ENCODE measurements at places on chromosomes 5 and 9. TPM values are rescaled to one million over a fixed set of nuclear protein-coding genes. Genes with fewer than 3 reads are reported as not detected.

- DNase-seq: peak; percentile 32
Observed at GRCh38 chr9:93123561-93124283, 10.3 kb downstream of the NINJ1 start.

- DNase-seq: no peak
Observed at GRCh38 chr5:127683008-127683407, 20.2 kb upstream of the CCDC192 start.

DNA sequence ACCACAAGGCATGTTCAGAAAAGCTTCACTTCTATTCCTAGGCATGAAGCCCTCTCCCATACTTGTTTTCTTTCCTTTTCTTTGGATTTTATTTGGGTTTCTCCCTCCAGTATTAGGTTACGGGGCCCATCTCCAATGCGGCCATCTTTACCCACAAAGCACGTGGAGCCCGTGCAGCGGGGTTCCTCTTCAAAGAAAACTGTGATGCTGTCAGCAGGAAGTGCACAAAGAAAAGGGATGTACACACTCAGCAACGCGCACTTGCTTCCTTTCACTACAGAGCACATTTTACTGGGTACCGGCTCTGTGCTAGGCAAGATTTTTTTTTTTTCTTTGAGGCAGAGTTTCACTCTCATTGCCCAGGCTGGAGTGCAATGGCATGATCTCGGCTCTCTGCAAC is 106.6 kb downstream of the COL23A1 start:
- DNase-seq: peak; percentile 70

DNA sequence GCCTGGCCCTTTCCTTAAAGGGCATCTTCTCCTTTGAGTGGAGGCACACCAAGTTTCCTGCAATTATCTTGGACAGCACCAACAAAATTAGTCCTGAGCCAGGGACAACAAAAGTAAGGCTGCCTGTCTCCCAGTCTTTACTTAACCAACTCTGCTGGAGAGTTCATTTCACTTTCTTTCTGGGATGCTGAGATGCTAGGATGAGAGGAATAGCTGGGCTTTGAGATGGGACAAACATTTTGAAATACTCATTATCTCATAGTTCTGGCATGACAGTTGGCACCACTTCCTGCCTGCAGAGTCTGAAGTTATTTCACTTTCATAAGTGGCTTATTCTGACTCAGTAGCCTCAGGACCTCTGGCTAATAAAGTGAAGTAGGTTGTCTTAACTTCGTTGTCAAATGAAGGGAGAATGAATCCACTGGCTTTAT is 157.0 kb downstream of the C9orf152 start:
- DNase-seq: no peak

- no peak for DNase-seq
Observed at GRCh38 chr9:89109666-89110065, 69.0 kb downstream of the SHC3 start.

GRCh38 chr5:68368311-68369022 is 152.9 kb downstream of the PIK3R1 start:
- DNase-seq: no peak

DNA sequence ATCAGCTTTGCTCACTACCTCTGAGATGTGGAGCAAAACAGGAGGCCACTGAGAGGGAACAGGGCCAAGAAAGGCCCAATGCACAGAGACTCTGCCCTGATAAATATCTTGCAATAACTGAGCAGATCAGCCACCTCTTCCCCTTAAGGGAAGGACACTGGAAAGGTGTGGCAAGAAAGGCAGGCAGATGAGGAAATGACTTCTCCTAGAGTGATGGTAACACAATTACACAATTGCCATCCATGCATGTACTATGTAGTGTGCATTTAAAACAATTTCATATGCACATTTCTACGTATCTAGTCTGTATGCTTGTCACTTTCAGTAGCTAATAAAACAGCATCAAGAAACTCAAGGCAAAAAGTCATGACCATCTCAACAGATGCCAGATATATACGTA is 322.5 kb downstream of the DRD1 start:
- DNase-seq: no peak

- no peak for DNase-seq
Observed at GRCh38 chr9:70165006-70165602, 93.7 kb upstream of the SMC5 start.

DNA sequence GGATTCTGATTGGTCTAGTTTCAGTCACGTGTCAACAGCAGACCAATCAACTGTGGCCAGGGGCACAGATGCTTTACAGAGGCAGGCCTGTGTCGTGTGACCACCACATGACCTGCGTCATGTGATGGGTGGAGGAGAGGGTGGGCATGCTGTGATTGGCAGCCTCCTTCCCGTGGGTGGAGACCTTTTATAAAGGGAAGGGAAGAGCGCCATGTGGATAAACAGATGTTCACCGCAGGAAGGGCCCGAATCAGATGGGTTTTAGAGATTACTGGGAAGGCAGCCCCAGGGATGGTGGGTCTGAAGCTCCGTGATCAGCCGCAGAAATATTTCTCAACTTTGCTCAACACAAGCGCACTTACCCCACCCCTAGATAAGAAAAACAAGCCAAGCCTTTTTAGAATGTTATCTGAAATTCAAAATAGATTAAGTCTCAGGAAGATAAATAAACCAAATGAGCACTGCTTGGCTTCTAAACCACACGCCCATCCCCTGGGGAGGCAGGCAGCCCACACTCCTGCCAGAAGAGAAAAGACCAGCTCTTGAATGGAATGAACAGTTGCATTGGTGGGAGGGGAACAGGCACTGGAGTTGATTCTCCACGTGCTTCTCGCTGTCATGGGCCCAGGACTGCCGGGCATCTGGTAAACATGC is 43.6 kb downstream of the ROPN1L start:
- DNase-seq: peak; percentile 80

The ADRB2 gene
- total RNA-seq: 5.6 TPM

- no peak for DNase-seq
Observed at GRCh38 chr9:32672469-32672868, 37.0 kb upstream of the TAF1L start.

The RIC1 gene
- 7.3 TPM for total RNA-seq

The C5orf46 gene
- 2.0 TPM for total RNA-seq

DNA sequence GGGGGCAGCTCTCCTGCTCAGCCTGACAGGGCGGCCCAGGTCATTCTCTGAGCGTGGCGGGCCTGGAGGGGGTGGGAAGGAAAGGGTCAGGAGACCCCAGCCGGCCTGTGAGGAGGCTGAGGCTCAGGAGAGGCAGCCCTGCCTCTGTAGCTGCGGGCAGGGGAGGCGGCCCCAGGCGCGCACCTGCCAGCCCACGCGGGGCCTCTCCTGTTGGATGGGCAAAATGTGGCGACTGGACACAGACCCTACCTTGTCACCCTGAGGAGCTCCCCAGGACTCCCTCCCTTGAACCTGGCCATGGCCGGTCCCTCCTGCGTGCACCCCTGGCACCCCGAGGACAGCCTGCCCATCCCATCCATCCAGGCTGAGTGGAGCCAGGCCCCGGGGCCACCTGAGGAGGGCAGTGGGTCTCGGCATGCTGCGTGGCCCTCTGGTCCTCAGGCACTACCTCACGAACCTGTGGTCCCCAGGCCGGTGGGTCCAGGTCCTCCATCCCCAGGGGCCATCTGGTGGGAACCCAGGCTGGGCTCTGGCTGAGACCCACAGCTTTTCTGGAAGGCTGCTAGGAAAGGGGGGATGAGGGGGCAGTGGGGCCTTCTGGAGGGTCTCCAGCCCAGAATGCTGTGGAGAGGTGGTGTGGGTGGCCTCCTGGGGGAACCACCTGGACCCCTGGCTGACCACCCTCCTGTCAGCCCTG is 15.1 kb upstream of the NRARP start:
- peak; percentile 29 for DNase-seq

- no peak for DNase-seq
Observed at GRCh38 chr5:142276517-142276916, 48.3 kb downstream of the SPRY4 start.

DNA sequence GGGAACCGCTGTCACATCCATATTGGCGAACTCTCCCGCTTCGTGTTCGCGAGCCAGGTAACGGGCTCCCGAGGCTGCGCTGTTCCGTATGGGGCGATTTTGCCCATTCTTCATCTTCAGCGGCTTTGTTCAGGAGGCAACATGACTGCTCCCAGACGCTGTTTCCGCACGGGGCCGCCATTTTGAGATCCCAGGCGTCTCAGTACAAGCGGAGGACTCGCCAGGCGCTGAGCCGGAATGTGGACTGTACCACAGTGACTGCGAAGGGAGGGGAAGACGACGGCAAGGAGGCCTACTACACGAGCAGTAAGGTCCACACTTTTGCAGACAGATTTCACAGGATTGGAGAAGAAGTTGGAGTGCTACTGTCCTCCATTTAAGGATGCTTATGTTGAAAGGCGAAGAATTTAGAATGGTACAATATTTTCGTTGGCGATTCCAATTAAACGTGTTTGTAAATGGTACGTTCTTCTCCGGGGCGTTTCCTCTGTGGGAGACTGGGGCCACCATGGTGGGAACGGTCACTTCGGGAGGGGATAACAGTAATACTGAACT is 41.6 kb upstream of the ZNF300 start:
- DNase-seq: peak; percentile 89

The SH2D3C gene
- 18.2 TPM for total RNA-seq

GRCh38 chr5:133581918-133582317 is 30.4 kb downstream of the FSTL4 start:
- DNase-seq: no peak

The RLN2 gene
- not detected for total RNA-seq

DNA sequence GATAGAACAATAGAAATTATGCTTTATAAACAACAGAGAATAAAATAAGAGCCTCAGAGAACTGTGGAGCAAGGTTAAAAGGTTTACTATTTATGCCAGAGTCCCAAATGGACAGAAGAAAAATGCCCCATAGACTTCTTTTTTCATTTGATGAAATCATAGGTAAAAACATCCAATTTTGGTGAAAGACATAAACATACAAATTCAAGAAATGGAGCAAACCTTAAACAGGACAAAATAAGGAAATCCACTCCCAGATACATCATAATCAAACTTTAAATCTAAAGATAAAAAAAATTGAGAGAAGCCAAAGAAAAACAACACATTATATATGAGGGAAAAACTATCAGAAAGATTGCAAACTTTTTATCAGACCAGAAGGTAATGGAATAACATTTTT is 182.8 kb downstream of the GADD45G start:
- no peak for DNase-seq

DNA sequence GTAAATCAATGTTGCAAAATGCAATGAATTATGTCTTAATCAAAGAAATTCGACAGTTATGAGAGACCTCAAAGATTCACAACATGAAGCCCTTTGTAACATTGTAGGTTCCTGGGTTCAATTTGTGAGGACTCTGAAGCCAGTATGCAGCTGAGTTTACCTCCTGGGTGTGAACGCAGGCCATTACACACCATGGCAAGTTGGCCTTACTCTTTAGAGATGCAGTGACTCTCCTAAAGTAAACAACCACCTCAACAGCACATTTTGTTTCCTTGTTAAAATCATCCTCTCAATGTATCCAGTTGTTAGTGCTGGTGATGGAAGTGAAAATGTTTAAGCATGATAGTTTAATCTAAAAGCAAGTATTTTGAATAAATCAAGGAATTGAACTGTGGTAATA is 73.8 kb downstream of the JAKMIP2 start:
- no peak for DNase-seq

GRCh38 chr5:64629841-64630240 is 60.5 kb upstream of the SHISAL2B start:
- DNase-seq: no peak

The SV2C gene
- not detected for total RNA-seq

DNA sequence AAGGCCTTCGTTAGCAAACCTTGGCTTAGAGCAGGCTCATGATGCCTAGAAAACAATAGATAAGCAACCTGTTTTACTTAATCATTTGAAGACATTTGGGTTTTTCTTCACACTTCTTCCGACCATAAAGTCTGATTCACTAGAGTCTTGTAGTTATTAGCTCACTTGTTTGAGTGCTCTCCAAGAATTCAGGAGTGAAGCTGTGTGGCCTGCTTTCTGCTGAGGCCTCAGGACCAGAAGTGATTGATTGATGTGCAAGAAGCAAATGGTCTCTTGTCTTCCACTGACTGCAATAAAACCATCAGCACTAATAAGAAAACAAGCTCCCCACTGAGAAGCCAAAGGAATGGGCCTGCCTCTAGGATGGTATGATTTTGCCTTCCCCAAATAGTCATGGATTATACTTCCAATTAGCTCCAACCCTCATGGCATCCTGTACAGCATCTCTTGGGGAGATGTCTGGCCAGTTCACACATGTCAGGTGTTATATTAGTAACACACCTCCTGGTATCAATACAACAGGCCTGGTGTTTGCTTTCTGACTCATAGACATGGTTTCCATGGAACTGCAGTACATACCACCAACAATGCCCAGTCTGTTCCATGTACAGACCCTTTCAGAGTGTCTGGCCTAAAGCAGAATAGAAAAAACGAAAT is 317.6 kb downstream of the CWC27 start:
- DNase-seq: no peak

- no peak for DNase-seq
Observed at GRCh38 chr5:53782620-53783019, 222.2 kb downstream of the NDUFS4 start.

The SPINK7 gene
- total RNA-seq: not detected

DNA sequence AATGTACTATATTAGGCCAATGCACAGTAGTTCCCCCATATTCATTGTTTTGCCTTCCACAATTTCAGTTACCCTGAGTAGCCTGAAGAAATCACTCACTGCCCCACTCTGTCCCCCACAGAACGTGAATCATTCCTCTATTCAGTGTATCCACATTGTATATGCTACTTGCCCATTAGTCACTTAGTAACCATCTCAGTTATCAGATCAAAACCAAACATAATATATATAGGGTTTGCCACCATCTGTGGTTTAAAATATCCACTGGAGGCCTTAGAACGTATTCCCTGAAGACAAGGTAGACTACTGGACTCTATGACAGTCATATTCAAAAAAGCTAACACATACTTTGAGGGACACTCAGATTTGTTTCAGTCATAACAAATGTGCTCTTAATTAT is 465.7 kb upstream of the RGMB start:
- no peak for DNase-seq

The CSF2 gene
- not detected for total RNA-seq

The NR5A1 gene
- not detected for total RNA-seq

DNA sequence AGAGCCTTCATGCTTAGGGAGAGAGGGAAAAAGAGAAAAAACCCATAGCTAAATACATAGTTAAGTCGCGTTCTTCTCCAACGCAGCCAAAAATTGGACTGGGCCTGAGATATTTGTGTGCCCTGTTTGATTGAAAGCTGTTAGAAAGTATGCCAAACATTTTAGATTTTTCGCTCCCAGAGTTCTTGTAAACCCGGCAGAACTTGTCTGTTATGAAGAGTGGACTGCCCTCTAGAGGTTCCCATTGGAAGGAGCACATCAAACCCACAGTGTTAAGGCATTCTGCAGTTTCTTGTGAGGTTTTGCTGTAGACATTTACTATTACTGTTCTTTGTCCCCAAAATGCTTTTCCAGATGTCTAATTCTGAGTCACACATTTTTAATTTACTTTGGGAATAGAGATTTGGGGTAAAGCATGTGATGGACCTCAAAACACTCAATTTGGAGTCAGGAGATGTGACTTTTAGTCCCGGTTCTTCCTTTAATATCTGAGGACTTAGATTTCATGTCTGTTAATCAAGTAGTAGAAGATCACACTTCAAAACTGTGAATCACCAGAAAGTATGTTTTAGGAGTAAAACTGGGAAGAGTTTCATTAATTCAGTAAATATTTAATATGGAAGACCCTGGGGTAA is 96.6 kb downstream of the PCSK1 start:
- DNase-seq: no peak

GRCh38 chr9:75134495-75134894 is 46.2 kb downstream of the OSTF1 start:
- DNase-seq: no peak
